ENCODE measurements at places on chromosomes 5 and 9. TPM values are rescaled to one million over a fixed set of nuclear protein-coding genes. Genes with fewer than 3 reads are reported as not detected.

The MSX2 gene
- 69.7 TPM for total RNA-seq

- DNase-seq = no peak
Measured at GRCh38 chr9:89191004-89191403, 12.4 kb upstream of the SHC3 start.

- DNase-seq = no peak
Measured at GRCh38 chr5:108541836-108542235, 159.9 kb upstream of the FBXL17 start.

DNA sequence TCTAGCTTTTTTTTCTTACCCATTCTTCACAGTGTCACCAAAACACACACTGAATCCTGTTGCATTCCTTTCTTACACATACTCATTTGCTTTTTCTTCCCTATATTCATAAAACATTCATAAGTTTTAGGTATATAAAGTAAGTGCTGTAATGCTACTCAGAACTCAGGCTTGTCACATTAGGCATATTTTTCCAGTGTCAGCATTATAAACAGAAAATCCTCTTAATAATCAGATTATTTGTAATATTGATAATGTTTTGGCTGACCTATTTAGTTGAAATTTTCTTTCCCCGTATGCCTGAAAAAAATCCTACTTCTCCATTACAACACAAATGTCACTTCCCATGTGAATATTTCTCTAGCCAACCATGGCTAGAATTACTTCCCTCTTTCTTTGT, 743.0 kb upstream of the NUDT12 start:
- DNase-seq = no peak

GRCh38 chr9:88551546-88552137, 16.7 kb downstream of the NXNL2 start:
- DNase-seq = no peak

DNA sequence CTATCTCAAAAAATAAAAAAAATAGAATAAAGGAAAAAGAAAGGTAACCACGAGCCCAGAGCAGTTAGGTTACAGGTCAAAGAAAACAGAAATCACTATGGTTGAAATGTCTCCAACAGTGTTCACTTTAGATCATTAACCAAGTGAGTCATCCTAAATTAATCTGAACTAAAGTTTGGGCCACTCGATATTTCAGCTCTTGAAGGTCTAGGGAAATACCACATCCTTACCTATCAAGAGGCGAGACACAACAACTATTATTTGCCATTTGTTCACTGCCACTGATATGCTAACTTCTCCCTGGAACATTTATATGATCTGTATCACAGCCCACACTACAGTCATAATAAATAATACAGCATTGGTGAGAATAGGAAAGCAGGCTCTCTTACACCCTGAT, 111.3 kb upstream of the NR5A1 start:
- DNase-seq = no peak

- no peak for DNase-seq
Measured at GRCh38 chr9:120775859-120776258, 17.4 kb downstream of the FBXW2 start.

Data from type B pancreatic cell (in vitro differentiated cells).